Placental pericyte (primary cell): ENCODE measurements at places on chromosomes 11 and 22. TPM values are rescaled to one million over a fixed set of nuclear protein-coding genes. Genes with fewer than 3 reads are reported as not detected.

The RNF215 gene
- 21.5 and 32.8 TPM in 2 replicates for total RNA-seq

The TPH1 gene
- under 0.01 and 0.14 TPM in 2 replicates for total RNA-seq

The JRKL gene
- 7.2 and 10.0 TPM in 2 replicates for total RNA-seq

The C11orf16 gene
- total RNA-seq, result not detected in 2 replicates

The MRGPRE gene
- total RNA-seq, result not detected in 2 replicates

The GLYATL2 gene
- not detected in 2 replicates for total RNA-seq

The GRAP2 gene
- not detected in 2 replicates for total RNA-seq

The SGSM1 gene
- total RNA-seq, result not detected in 2 replicates

The MCHR1 gene
- total RNA-seq, result 0.29 and 1.3 TPM in 2 replicates

The IPO7 gene
- 83.2 and 182 TPM in 2 replicates for total RNA-seq

The C11orf42 gene
- not detected in 2 replicates for total RNA-seq
